ELR (cell line): ENCODE measurements at places on chromosomes 5 and 9.

GRCh38 chr5:50699737-50700136 is 33.3 kb downstream of the PARP8 start:
- DNase-seq = peak; percentile 13

GRCh38 chr5:173055722-173055982 is 500 bp upstream of the CREBRF start:
- DNase-seq = peak; percentile 33

GRCh38 chr9:104263942-104264341 is 169.8 kb downstream of the SMC2 start:
- DNase-seq = no peak

DNA sequence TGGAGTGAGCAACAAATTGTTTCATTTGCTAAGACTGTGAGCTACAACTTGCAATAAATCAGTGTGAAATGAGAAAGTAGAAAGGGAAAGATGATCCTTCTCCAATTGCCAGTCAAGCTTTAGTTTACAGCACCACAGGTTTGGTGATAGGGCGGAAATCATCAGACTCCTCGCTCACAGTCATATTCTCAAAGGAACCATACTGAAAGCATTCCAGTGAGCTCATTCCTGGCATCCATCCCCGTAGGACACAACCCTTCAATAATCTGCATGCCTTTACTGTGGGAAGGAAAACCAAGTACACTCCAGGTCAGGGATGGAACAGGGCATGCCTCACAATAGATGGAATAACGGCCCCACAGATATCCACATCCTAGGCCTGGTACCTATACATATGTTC is 80.7 kb downstream of the FSTL4 start:
- no peak for DNase-seq

DNA sequence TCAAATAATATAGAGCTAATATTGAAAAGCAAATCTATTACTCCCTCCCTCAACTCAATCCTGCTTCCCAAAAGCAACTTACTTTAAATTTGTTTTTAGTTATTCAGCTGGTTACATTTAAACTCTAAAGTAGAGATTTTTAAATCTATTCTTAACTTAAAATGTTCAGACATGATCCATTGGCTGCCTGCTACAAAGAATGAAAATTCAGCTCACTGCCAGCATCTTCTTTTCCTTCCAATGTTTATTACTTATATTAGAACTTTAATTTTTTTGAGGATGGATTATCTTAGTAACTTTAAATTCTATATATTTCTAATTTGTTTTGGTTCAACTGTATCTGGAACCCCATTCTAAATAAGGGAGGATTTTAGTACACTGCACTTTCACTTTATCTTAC is 163.2 kb downstream of the TMEM167A start:
- no peak for DNase-seq

DNA sequence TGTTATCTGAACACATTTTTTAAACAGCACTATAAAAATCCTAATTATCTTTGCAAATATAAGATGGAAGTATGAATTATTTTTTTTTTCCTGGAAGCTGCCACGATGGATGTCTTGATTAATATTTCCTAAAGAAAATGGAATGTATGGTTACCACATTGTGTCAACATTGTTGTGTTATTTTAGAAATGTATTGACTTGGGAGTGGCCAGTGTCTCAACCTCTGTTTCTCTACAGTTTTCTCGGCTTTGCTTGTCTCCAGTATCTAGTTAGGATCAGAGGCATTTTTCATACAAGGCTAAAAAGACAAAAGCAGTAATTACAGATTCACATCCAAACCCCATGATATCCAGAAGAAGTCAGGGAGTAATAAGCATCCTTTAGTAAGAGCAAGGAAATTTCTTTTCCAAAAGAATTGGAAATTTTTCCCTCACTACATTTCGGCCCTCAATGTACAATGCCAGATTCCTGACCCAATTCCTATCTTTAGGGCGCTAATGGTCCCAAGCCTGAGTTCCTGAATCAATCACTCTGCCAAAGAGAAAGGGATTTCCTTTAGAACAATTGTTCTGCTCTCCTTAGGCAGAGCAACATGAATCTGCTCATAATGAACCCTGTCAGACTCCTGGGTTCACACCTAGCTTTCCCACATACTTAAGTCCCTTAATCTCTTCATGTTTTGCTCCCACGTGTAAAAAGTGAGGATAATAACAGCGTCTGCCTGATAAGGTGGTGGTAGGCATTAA is 111.7 kb downstream of the EDIL3 start:
- DNase-seq = no peak

DNA sequence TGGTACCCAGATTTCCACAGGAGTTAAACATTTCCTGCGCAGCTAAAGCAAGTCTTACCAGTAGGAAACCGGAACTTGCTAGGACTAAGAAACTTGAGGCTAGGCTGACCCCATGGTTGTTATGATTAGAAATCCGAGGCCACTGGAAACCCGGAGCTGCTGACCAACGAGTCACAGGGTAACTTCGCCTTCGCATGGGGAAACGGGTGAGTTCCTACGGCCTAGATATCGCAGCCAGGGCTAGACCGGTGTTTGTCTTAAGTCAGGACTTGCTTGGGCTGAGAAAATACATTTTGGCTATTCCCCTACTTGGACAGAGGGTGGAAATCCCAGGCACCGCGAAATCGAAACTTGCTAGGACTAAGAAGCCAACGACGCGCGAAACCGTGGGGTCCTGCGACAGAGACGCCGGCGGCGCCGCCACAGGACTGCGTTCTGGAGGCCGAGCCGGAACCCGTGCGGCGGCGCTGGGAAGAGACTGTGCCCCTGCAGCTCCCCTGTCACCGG is 1.6 kb upstream of the ANXA2R start:
- DNase-seq = peak; percentile 88

GRCh38 chr5:73311291-73312110 is 137.1 kb downstream of the FOXD1 start:
- DNase-seq = peak; percentile 92

GRCh38 chr5:37838152-37838932 is 1.5 kb downstream of the GDNF start:
- DNase-seq = peak; percentile 80

GRCh38 chr5:158701007-158701391 is 398.7 kb downstream of the EBF1 start:
- DNase-seq = no peak

DNA sequence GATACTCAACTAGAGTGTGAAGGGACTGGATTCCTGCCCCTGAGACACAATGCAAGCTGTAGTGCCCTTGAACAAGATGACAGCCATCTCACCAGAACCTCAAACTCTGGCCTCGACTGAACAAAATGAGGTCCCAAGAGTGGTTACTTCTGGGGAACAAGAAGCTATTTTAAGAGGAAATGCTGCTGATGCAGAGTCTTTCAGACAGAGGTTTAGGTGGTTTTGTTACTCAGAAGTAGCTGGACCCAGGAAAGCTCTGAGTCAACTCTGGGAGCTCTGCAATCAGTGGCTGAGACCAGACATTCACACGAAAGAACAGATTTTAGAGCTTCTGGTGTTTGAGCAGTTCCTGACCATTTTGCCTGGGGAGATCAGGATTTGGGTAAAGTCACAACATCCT is 2.4 kb downstream of the ZNF483 start:
- DNase-seq = peak; percentile 26

- no peak for DNase-seq
Measured at GRCh38 chr5:112830378-112830777, 30.7 kb upstream of the SRP19 start.

DNA sequence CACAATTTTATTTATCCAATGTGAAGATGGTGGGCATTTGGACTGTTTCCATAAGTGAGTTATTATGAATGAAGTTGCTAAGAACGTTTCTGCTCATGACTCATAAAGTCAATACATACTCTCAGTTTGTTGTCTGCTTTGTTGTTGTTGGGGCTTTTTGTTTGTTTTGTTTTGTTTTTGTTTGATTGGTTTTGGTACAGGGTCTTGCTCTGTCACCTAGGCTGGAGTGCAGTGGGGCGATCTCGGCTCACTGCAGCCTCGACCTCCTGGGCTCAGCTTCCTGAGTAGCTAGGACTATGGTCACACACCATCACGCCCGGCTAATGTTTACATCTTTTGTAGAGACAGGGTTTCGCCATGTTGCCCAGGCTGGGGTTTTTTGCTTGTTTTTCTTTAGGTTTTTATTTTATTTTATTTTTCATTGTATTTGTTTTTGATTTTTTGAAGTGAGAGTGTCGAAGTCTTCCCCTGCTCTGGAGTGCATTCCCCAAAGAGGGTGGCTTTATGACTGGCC is 18.0 kb downstream of the TRIM7 start:
- peak; percentile 59 for DNase-seq
